ENCODE measurements at places on chromosomes 16 and 17.

- no peak for DNase-seq
Observed at GRCh38 chr17:57923182-57923872, 31.9 kb downstream of the CUEDC1 start.

DNA sequence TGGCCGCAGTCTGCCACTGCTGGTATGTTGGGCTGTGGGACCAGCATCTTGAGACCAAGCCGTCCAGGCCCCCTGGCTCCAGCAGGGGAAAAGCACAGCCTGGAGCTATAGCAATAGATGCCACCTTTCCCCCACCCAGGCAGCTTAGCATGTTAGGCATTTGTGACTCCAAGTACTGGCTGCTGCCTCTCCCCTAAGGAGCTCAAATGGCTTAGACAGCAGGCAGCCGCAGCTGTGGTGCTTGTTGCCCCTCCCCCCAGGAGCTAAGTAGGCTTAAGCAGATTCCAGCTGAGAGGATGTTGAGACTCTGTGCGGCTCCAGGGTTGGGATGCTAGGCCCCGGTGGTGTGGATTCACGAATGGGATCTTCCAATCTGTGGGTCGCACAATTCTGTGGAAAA is 88.8 kb upstream of the ANKFN1 start:
- no peak for DNase-seq

DNA sequence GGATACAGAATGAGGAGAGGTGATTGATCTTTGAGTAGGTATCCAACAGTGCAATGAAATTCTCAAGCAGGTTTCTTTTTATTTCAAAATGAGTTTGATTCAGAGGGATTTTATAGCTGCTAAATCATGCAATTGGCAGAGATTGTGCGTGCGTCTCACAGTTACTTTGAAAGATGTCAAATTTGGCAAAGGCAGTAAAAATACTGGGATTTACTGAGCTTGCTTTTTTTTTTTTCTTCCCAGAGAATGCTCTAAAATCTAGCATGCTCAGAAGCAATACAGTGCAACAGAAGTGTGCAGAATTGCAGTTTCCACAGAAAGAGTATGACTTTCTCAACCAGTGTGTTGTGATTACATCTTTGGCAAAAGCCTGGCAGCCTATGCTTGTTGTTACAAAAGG is 410.7 kb upstream of the GOT2 start:
- no peak for DNase-seq

DNA sequence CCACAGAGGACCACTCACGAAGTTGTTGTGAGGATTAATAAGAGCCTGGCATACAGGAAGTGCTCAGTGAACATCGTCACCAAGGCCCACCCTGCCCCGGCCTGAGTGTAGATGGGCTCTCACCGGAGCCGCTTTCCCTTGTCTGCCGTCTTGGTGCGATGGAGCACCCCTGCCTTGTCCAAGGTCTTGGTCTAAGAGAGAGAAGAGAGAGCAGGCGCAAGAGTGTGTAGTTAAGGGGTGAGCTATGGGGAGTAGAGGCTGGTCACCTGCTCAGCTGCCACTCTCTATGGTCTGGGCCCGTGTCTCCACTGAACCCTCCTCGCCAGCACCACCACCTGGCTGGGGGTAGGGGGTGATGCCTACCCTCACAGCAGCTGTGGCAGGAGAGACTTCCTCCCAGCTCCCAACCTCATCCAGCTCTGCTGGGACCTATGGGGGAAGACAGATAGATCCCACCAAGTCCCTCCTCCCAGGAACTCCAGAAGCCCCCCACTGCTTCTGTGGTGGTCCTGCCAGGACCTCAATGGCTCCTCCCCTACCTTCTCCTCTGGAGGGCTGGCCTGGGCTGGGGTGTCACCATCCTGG is 28.7 kb downstream of the ARHGAP27 start:
- DNase-seq: no peak

- DNase-seq: no peak
Observed at GRCh38 chr16:18983565-18984434, at the start of gene TMC7. TSS of gene TMC7 (plus strand) at chr16:18983934. CDS start at chr16:18984064, 130 bp downstream.

DNA sequence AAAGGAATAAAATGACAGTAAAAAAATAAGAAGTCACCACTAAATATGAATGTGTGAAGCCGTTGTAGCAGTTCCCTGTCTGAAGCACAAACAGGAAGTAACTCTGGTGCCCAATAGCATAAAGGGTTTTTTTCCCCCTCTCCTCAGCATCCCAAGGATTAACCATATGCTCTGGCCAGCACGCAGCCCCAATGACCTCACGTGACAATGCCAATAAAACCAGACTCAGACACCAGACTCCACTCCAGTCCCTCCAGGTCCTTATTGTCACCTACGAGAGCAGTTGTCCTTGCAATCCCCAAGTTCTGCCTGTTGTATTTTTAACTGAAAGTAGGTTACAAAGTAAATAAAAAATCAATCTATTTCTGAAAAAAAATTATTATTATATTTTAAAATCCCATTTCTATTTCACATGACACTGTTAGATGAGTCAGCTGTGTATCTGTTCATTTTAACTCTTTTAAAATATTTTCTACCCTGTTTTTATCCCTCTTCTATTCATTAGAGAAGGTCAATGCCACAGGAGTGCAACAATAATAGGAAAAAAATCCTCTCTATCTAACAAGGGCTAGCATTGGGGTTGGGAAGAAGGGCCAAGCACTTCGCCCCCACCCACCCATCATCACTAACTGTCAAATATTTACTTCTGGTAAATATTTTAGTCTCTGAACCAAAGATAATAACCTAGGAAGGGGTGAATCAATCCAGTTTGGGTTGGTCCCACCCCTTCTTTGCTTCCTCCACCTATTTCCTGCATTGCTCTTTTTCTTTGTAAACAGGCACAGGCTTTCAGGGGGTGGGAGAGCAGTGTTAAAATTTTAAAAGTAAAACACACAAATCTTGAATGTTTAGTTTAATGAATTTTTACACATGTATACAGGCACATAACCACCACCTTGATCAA is 6.6 kb downstream of the PRAC1 start:
- DNase-seq: no peak

DNA sequence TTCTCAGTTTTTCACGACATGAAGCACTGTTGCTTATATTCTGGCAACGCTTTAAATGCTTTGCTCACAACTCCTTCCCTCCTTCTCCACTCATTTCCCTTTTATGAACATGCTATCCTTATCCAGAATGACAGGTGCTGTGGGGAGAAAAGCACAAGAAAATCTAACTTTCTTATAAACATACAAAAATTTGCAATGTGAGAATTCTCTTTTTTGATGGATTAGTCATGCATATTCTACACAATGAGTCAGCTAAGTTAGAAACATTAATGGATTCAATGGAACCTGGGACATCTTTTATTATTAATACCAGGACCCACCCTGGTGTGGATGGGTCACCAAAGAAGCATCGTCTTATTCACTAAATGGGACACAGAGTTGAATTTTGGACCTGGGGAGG is 234.6 kb upstream of the CDH5 start:
- no peak for DNase-seq

DNA sequence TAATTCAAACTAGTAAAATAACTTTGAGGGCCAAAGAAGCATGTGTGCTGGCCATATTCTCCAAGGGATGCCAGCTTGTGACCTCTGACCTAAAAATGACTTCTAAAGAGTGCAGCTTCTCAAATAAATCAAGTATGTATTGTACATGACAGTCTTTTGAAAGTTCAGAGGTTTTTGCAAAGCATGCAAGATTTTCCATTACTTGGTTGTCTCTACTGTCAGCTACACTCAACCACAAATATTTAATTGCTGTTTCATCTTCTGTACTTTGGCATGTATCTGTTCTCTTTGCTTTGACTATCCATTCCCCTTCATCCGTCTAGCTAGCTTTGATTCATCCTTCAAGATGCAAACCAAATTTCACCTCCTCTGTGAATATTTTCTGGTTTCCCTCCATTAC is 121.9 kb upstream of the HS3ST2 start:
- DNase-seq: no peak

- peak; percentile 91 for DNase-seq
Observed at GRCh38 chr17:5438716-5439445, at the start of gene C1QBP. TSS of gene C1QBP (minus strand) at chr17:5439155. CDS start at chr17:5439073, 82 bp downstream.

- no peak for DNase-seq
Observed at GRCh38 chr17:16351831-16352230, 1.4 kb downstream of the CENPV start.

- no peak for DNase-seq
Observed at GRCh38 chr16:65660390-65660789, 538.5 kb upstream of the CDH11 start.

GRCh38 chr17:13413001-13413400 is 188.7 kb downstream of the HS3ST3A1 start:
- no peak for DNase-seq

DNA sequence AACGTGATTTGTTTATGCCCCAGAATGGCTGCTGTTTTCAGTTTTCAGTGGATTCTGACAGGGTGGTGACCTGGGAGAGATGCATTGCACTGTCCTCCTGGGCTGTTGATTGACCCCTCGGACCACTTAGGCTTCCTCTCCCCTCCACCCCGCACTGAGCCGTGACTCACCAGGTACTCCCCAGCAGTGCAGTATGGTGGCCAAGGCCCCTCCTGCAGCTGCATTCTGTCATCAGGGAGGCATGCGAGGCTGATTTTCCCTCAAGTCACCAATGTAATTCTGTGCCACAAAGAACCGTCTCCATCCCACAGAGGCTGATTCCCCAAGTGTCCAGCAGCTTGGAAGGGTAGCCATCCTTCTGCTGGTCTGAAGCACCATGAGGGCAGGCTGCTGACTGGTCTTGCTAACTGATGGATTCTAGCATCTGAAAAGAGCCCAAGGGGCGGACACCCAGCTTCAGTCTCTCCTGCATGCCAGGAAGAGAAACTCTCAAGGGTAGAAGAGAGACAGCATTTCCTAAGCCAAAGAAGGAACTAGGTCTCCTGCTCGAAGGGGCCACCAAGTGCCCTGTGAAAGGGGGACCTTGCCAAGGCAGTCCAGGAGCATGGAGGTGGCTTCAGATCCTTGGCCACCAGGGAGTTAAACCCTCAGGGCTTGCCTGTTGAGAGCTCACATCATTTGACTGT is 148.1 kb downstream of the SOCS1 start:
- DNase-seq: no peak

- DNase-seq: no peak
Observed at GRCh38 chr16:8645831-8646230, 24.3 kb downstream of the METTL22 start.

GRCh38 chr17:43740541-43740940 is 18.1 kb downstream of the SOST start:
- no peak for DNase-seq

DNA sequence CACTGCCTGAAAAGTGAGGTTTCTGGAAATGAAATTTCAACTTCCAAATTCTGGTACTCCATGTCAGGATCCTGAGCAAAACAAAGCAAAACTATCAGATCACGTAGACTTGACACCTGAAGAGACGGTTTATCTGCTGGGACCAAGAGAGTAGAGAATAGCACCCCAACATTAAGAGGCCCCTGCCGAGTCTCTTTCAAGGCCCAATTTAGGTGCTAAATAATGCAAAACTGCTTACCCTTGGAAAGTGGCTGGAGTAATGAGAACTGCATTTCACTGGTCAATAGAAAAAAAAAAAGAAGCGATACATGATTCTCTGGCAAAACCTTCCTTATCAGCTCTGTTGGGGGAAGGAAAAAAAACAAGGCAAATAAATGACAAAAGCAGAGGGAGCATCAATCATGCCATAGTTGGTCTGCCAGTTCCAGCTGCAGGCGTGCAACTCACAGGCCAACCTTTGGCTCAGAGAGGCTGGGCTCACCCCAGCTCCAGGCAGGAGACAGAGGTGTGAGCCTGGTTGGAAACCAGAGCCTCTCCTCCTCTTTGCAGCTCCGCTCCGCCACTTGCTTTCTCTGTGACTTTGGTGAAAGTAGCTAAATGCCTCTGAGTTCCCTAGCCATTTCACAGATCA is 595.2 kb downstream of the TOX3 start:
- DNase-seq: no peak

- DNase-seq: no peak
Observed at GRCh38 chr16:31508706-31509195, 560 bp upstream of the RUSF1 start.

GRCh38 chr16:84616515-84616914 is 1.4 kb downstream of the COTL1 start:
- peak; percentile 47 for DNase-seq

- no peak for DNase-seq
Observed at GRCh38 chr17:38464251-38464722, 36.0 kb downstream of the ARHGAP23 start.

DNA sequence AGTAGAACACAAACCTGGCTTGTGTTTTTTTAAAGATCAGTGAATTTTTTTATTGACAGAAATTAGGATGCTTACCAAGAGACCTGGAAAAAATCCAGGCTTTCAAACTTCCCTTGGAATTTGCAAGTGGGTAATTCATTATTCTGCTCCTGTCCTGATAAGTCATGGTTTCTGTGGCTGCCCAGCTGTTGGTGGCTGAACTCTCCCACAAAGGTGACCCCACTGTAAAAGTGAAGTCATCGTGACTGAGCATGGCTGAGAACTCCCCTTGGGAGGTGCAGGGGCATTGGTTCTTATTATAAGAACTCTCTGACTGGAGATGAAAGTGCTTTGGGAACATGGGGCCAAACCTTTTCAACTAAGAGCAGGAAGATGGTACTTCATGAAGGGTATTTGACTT is 46.6 kb upstream of the TANC2 start:
- DNase-seq: no peak

GRCh38 chr16:80511824-80512592 is 28.8 kb upstream of the DYNLRB2 start:
- DNase-seq: no peak

DNA sequence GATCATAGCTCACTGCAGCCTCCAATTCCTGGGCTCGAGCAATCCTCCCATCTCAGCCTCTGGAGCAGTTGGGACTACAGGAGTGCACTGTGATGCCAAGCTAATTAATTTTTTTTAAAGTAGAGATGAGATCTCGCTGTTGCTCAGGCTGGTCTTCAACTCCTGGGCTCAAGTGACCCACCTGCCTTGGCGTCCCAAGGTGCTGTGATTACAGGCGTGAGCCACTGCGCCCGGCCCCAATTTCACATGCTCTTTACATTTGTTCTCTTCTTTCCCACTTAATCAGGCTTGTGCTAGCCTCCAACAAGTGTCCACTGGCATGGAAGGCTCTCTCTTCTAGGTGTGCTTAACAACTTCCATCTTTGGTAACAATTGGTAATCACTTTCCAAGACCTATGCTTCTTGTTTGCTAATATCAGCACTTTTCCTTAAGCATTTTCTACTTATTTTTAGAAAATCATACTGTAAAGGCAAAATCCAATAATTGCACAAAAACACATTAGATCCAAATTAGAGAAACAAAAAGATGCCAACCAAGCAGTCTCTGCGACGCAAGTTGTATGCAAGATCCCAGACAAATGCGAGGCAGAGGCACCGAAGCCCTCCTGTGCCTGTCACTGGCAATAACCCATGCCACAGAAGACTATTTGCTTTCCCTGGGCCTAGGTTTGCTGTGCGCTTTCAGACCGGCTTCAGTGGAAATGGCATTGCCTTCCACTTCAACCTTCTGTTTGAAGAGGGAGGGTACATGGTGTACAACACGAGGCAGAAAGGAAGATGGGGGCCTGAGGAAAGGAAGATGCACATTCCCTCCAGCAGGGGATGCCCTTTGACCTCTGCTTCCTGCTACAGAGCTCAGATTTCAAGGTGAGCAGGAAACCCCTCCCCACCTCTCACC is 52.6 kb downstream of the NOS2 start:
- no peak for DNase-seq

DNA sequence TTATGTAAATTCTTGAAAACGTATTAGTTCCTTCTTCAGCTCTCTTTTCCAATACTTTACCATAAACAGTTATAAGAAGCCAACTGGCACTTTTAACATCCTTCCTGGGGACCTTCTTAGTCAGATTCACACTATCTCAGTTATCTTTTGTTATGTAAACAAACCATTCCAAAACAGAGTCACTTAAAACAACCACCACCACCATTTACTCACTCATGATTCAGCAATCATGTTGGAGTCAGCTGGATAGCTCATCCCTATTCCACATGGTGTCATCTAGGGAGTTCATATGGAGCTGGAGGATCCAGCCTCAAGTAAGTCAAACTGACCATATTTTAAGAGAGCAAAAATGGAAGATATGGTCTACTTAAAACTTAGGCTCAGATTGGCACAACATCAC is 240.3 kb upstream of the IRX3 start:
- no peak for DNase-seq
